Pons (tissue), 1 donor: ENCODE measurements at places on chromosomes 11 and 22.

- DNase-seq, result no peak
These were observed 36.7 kb downstream of the NCAM1 start for GRCh38 chr11:112997857-112998466.

- DNase-seq, result peak; percentile 17
These were observed 471.1 kb upstream of the ANO3 start for GRCh38 chr11:25860677-25861450.

GRCh38 chr11:15053191-15053685 is 20.2 kb upstream of the CALCB start:
- DNase-seq, result no peak

DNA sequence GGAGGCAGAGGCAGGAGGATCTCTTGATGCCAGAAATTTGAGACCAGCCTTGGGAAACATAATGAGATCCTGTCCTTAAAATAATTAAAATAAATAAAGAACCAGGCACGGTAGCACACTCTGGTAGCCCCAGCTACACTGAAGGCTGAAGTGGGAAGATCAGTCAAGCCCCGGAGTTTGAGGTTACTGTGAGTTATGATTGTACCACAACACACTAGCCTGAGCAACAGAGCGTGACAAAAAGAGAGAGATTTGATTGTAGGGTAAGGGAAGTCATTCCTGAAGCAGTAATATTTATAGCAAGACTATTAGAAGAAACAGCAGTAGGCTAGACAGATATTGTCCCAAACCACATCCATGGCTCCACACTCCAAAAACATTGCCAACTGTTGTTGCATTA is 1408.4 kb upstream of the TENM4 start:
- DNase-seq, result no peak

DNA sequence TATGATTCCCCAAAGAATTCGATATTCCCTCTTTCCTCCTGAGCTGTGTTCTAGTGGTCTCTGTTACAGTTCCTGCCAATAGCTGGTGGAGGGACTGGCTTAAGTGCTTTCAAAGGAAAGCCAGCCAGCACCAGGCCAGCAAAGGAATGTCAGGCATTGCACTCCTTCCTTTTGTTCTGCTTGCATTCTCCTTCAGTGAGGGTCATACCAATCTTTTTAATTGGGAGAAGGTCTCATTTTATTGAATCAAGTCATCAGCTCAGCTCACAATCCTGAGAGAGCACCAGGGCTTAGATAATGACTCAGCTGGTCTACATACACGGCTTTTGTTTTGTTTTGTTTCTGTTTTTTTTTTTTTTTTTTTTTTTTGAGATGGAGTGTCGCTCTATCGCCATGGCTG is 222.9 kb downstream of the NAV2 start:
- no peak for DNase-seq

DNA sequence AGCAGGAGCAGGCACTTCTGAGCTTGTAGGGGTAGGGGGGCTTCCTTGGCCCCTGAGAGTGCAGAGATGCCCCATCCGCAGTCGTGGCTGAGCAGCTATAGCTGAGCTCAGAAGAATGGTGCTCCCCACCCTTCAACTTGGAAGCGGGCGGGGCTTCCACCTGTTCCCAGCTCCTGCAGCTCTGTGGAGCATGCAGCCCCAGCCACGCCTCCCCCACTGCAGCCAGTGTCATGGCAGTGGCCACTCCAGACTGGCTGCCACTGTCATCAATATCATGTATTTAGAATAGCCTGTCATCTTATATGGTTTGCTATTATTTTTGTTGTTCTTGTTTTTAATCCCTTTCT is 213.1 kb downstream of the LRRC4C start:
- no peak for DNase-seq

DNA sequence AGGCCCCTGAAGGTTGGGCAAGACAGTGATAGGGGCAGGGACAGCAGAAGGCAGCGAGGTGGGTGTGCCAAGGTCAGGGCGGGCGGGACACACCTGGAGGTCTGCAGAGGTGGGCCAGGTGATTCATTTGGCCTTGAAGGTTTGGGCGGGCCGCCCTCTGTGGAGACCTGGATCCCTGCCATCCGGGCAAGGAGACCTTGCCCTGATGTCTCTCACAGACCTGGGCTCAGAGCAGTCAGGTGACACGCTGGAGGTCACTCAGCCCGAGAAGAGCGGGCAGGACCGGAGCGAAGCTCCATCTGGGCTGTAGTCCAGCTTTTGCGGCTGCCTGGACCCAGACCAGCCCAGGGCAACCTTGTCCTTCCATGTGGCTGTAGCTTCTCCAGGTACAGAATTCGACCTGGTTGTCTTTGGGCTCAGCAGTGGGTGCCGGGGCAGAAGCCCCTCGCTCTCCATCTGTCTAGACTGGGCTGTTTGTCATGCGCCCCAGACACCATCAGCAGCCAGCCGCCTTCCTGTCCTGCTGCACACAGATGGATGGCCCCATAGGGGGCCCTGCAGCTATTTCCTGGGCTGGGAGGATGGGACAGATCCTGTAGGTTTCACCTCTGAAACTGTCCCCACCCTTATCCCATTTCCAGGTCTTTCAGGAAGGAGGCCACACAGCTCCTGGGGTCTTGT is 3.1 kb downstream of the MRGPRG start:
- DNase-seq, result no peak

GRCh38 chr11:47967577-47968525 is 12.5 kb upstream of the PTPRJ start:
- DNase-seq, result no peak

DNA sequence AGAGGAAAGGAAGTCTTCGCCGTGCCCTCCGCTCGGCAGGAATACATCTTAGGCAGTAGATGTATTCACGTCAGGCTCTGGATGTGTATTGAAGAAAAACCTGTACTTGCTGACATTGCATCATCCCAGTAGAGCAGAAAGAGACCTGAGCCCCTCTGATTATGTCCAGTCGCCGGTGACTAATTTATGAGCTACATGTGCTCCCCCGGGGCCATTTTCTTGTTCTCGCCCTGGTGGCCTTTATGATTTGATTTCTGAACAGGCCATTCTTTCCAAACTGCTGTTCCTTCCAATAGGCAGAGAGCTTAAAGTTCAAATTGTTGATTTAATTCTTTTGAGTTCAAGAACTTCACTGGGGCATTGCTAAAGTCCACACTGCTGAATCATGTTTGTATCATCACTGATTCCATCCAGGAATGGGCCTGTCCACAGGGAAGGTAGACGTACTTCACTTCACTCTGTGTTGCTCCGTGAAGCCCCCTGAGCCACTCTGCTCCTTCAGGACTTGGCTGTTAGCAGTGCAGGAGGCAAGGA is 137.3 kb upstream of the RASSF10 start:
- DNase-seq, result no peak

GRCh38 chr11:2498750-2499149 is 53.9 kb downstream of the KCNQ1 start:
- DNase-seq, result no peak

- DNase-seq, result peak; percentile 79
These were observed 136.2 kb downstream of the CD44 start for GRCh38 chr11:35274909-35275785.

DNA sequence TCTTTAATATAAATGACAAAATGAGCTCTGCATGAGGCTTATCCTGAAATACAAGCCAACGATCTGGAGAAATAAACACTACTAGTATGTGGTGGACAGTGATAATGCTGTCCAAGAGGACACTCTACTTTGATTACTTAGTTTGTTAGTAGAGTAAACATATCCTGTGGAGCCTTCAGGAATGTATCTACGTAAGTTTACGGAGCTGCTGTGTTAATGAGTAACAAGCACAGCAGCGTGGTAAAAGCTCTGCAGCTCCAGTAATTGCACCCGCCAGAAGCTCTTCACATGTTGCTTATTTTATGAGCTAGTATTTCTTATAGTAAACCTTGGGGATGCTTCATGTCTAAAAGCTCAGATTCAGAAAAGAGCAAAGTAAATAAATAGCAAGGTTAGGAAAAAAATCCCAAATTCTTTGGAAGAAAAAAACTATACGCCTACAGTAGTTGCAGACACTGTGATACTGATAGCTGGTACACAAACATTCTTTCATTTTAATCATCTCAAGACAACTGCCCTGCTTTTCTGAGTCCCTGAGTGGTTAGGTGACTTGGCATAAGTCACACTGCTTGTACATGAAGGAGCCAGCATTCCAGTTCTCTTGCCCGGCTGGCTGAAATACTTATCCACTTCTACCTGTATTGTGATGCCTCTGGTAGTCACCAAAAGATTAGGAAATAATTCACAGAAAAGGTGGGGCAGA is 32.7 kb upstream of the CCDC34 start:
- no peak for DNase-seq

GRCh38 chr11:12241971-12242672 is 131.7 kb downstream of the MICAL2 start:
- DNase-seq, result no peak

- no peak for DNase-seq
These were observed 580 bp downstream of the DTX4 start for GRCh38 chr11:59172345-59173079.

GRCh38 chr11:84549217-84549616 is 1077.9 kb downstream of the DLG2 start:
- no peak for DNase-seq

DNA sequence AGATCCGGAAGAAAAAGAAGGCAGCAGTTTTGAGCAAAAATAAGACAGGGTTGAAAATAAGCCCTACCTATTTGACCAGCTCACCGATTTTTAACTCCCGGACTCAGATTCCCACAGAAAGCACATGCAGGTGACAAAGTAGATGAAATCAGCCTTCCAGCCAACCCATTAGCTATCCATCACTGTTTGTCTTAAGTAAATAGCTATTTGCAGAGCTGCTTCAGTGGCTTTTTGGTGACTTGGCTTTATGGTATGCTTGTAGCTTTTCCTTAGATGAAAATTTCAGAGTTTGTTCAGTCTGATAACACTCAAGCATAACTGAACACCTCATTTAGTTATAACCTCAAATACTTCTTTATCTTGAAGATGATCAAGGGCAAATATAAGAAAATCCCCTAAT is 192.6 kb downstream of the HIPK3 start:
- no peak for DNase-seq

DNA sequence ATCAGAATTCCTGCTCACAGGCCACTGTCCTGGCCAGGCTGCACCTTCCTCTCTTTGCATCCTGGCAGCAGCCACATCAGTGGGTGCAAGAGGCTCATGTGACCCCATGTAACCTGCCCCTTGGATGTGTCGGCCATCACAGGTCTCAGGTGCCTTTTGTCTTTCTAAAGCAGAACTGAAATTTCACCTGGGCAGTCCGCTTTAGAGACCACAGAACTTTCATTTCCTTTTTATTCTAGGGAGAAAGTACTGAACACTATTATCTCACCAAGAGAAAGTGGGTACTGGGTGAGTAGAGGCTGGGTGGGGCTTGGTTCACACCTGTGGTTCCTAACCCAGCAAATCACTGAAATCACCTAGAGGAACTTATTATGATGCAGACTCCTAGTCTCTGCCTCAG is 51.7 kb upstream of the NUP160 start:
- no peak for DNase-seq

- no peak for DNase-seq
These were observed 16.4 kb upstream of the CTSC start for GRCh38 chr11:88353835-88354496.

- no peak for DNase-seq
These were observed 5.9 kb upstream of the GRAMD4 start for GRCh38 chr22:46614025-46614931.

- no peak for DNase-seq
These were observed 49.5 kb downstream of the ABTB2 start for GRCh38 chr11:34308049-34308912.

DNA sequence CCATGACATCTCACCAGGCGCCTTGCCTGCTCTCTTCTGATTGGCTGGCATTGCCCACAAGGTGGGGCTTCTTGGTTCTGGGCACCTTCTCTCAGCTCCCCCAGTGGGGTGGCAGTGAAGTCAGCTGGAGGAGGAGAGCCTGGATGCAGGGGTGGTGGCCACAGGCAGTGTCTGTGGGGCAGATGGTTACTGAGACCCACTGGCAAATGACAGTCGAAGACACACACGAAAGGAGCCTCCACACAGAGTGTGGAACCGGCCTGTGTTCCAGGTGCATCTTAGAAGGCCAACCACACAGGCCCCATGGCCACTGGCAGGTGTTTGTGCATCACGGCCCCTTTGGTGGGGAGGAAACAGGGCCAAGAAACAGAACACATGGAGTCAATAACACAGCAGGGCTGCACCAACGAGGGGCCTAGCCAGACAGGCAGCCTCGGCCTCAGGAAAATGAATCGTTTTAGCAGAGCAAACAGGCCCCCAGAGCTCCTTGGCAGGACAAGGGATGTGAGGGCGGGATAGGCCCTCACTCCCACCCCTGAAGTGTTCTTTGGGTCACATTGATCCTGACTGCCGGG is 683.4 kb downstream of the TBC1D22A start:
- DNase-seq, result no peak

GRCh38 chr11:57434640-57435546 is 8.0 kb upstream of the SLC43A3 start:
- no peak for DNase-seq

DNA sequence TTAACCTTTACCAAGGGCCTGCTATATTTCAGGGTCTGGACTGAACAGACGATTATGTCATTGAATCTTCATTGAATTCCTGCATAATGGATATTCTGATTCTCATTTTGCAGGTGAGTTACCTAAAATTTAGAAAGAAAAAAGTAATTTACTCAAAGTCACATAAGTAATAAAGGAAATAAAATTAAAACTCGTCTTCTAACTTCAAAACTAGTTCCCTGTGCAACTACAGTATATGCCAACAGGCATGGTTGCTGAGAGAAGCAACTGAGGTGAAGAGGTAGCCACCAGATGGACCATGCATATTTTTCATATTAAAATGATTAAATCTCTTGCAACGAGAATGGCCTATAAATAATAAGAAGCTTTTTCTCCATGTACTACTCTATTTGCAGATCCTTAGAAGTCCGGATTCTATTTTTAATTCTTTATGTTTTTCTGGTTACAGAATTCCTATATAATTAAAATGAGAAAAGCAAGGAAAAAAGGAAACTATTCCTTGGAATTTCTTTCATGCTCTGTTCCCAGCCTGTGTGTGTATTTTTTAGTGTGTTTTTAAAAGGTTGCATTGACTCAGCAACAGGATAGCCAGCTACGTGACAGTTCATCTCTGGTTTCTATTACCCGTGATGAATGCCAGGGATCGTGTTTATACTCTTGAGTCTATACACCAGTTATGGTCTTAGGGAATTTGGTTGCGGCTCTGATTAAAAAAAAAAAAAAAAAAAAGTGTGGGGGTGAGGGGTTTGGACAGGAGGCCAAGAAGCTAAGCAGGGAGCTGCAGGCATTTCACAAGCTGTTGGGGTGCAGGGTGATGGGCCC is 186.8 kb downstream of the ETS1 start:
- no peak for DNase-seq

DNA sequence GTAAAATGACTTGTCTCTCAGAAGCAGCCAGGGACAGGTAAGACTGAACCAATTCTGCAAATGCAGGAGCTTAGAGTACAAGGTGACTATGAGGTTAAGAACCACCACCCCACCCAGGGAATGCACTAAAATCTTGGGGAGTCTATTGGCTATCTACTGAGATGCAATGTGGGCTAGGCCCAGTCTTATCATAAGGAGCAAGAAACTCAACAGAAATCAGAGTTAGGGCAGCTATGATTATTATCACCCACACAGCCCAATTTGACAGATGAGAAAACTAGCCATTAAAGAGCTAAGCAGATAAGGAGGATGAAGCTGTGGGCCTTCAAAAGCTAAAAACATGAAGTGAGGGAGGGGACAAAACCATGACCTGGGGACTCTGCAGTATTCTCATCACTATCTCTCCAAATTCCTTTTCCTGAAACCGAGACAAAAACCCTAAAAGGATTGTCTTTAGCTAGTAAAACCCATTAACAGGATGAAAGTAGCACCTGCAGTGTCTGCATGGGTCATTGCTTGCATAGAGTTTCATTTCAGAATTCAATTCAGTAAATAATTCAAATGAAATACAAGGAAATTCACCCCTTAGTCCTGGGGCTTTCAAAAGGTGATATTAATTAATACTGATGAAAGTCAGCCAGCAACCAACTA is 68.8 kb upstream of the USP47 start:
- no peak for DNase-seq

GRCh38 chr11:15976433-15977045 is 379.8 kb downstream of the SOX6 start:
- DNase-seq, result no peak
